ENCODE measurements at places on chromosomes 2 and 18. TPM values are rescaled to one million over a fixed set of nuclear protein-coding genes. Genes with fewer than 3 reads are reported as not detected.

Gene TXNDC2
- 0.28 TPM for total RNA-seq

Gene AOX1
- total RNA-seq = 3.5 TPM

DNA sequence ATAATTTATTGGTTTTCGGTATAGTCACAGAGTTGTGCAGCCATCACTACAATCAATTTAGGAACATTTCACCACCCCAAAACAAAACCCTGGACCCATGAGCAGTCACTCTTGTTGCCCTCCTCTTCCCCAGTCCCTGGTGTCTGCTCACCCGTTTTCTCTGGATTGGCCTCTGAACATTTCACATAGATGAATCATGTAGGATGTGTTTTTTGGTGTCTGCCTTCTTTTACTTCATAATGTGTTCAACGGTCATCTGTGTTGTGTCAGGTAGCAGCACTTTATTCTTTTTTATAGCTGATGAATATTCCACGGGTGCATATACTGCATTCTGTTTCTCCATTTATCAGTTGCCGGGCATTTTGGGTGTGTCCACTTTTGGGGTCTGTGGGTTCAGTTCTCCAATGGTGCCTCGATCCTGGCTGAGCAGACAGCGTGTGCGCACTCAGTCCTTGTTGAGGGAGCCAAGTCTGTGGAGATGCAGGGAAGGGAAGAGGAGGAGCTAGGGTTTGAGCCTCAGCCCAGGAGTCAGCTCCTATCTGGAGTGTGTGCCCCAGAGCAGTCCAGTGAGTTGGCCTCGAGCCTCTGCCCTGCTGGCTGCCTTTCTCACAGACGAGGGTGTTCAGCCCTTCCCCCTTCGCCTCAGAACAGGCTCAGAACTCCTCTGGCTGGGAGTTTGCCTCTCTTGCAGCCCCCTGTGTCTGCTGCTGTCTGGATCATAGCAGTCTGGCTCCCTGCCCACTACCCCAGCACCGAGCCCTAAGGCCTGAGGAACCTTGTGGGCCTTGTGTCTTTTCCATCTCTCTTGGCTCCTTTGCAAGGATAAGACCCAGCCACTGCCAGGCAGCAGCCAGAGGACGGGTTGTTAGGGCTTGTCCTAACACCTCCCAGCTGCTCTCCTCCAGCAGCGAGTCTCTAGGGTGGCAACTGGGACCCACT lies 18.0 kb downstream of the C2orf74 start:
- DNase-seq = no peak
- H3K4me3 ChIP-seq = peak overlapping the region; percentile 82
- no peak overlapping the region for H3K27ac ChIP-seq
- H3K27me3 ChIP-seq = no peaks in the 10 kb centered on the region
- H3K36me3 ChIP-seq = peaks cover 39% of the 10 kb centered on the region

GRCh38 chr2:22517141-22517540 lies 867.8 kb upstream of the KLHL29 start:
- no peak overlapping the region for H3K27ac ChIP-seq
- DNase-seq = no peak
- peaks cover 7% of the 10 kb centered on the region for H3K4me1 ChIP-seq

DNA sequence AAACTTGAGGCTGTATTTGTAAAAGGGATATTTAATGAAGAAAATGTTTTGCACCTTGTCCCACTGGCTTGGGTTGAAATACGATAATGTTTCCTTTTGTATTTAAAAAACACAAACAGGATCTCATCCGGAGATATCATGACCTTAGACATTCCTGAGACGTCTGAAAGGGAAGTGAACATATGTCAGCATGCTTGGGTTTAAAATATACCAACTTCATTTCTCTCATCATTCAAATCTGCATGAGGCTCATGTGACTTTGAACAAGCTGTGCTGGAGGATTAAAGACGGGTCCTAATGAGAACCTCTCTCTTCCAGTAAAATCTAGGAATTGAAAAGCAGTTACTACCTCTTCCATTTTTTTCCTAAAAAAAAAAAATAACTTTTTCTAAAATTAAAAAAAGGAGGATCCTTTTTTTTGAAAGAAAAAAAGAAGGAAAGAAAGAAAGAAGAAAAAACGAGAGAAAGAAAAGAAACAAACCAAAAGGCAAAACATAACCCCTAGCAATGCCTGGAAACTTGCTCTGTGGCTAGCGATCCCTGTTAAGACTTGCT lies 106.8 kb upstream of the ZFP36L2 start:
- H3K4me3 ChIP-seq = no peak overlapping the region
- no peaks in the 10 kb centered on the region for H3K4me1 ChIP-seq

DNA sequence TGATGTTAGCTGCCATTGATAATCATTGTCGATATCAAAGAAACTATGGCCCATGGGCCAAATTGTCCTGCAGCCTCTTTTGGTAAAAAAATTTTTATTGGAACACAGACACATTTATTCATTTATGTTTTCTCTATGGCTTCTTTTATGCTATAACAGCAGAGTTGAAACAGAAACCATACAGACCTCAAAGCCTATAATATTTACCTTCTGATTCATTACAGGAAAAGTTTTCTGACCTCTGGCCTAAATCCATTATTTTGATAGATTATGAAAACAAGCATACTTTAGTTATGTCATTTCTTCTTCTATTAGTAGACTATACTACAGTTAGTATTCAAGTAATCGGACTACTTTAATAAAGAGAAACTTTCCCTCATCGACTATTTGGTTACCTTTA lies 349.7 kb upstream of the GALNT5 start:
- no peaks in the 10 kb centered on the region for H3K27me3 ChIP-seq
- no peak for DNase-seq
- H3K4me3 ChIP-seq = no peak overlapping the region
- H3K36me3 ChIP-seq = no peaks in the 10 kb centered on the region

DNA sequence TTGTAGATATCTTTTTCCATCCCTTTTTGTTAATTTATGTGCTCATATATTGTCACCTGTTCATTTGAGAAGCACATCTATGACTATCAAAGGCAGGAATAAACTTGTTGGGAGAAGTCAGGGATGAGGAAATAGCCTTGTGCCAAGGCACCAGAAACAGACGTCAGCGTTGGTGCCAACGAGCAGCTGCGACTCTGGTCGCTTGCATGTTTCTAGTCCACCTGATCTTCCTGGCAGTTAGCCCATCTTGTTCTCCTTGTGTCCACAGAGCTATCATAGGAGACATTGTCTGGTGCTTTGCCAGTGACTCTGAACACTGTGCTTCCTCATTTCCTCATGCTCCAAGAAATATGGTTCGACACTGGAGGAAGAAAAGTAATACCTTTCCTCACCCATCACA lies 374.4 kb downstream of the PTPRM start:
- H3K36me3 ChIP-seq = peaks cover 1% of the 10 kb centered on the region
- H3K4me1 ChIP-seq = no peaks in the 10 kb centered on the region
- no peak for DNase-seq

DNA sequence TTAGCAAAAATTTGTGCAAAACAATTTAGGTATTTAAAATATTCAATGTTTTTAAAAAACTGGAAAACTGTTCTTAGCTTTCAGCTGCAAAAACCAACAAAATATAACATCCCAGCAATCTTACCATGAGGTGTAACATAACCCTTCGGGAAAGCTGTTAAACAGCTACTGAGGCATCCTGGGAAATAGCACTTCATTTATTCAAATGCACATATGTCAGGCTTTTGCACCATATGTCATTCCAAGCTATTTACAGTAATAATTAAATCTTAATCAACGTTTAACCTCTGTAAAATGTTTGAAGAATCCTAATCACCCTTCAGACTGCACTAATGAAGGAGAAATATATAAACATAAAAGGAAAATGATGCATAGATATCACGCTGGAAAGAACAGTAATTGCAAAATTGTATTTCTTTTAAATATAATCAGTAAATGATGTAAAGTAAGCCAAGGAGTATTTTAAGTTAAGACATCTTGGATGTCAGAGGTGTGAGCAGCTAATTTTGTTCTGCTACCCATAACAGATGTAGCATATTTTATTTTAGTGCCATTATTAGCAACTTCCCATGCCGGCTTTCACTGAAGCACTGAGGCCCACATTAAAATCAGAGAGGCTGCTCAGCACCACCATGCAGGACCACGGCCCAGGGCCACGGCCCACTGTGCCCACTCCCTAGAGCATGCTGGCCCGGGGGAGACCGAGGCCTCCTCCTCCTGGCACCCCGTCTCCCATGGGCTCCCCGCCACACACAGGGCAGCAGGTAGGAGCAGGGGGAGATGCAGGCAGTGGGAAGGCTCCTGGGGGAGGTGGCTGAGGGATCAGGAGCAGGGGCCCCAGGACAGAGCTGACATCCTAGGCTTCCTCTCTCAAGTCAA lies 30.9 kb downstream of the EMX1 start:
- H3K27ac ChIP-seq = no peak overlapping the region
- peaks cover 7% of the 10 kb centered on the region for H3K4me1 ChIP-seq
- no peaks in the 10 kb centered on the region for H3K27me3 ChIP-seq

GRCh38 chr2:161369311-161369710 lies 46.8 kb upstream of the TBR1 start:
- H3K4me1 ChIP-seq = peaks cover 9% of the 10 kb centered on the region
- no peaks in the 10 kb centered on the region for H3K27me3 ChIP-seq
- no peak overlapping the region for H3K4me3 ChIP-seq
- peaks cover 15% of the 10 kb centered on the region for H3K36me3 ChIP-seq

- no peaks in the 10 kb centered on the region for H3K36me3 ChIP-seq
- H3K4me1 ChIP-seq = peaks cover 2% of the 10 kb centered on the region
- peak; percentile 51 for DNase-seq
- no peaks in the 10 kb centered on the region for H3K27me3 ChIP-seq
- H3K4me3 ChIP-seq = no peak overlapping the region
These were observed 36.7 kb downstream of the KIAA2012 start for GRCh38 chr2:202109737-202110184.

- no peak overlapping the region for H3K4me3 ChIP-seq
- H3K27ac ChIP-seq = no peak overlapping the region
- no peaks in the 10 kb centered on the region for H3K4me1 ChIP-seq
These were observed 37.5 kb upstream of the ZNF385B start for GRCh38 chr2:179898873-179899272.

DNA sequence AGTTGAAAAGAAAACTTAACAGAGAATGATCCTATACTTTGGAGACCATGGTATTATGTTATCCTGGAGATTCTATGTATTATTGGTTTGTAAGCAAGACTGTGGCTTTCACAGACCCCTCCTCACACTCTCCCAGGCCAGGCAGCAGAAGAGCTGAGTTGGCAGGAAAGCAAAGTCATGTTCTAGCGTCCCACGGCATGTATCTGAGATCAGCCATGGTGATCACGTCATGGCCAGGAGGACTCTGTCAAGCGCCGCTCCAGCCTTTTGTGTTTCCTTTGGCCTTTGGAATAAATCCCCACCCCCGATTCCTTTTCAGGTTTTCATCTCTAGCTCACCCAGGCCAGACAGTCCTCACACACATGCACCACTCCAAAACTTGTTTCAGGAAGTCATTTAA lies 39.1 kb downstream of the LRRC30 start:
- H3K27ac ChIP-seq = no peak overlapping the region
- DNase-seq = no peak
- no peaks in the 10 kb centered on the region for H3K4me1 ChIP-seq
- no peaks in the 10 kb centered on the region for H3K27me3 ChIP-seq
- H3K4me3 ChIP-seq = no peak overlapping the region

DNA sequence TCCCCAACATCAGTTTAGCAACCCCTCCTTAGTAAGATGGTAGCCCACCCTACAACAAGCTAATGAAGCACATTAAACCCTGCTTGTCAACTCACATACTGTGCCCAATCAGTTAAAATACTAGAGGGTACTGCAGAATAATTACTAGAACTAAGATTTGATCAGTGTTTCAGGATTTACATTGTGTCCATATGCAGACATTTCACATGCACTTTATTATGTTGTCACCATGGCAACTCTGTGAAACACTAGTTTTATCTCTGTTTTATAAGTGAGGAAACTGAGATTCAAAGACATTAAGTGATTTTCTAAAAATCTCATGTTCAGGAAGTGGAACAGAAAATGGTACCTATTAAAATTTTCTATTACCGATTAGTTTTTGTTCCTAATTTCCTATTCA lies 61.7 kb downstream of the CYBRD1 start:
- H3K4me1 ChIP-seq = no peaks in the 10 kb centered on the region
- H3K27ac ChIP-seq = no peak overlapping the region
- H3K36me3 ChIP-seq = no peaks in the 10 kb centered on the region
- no peaks in the 10 kb centered on the region for H3K27me3 ChIP-seq
- no peak overlapping the region for H3K4me3 ChIP-seq

DNA sequence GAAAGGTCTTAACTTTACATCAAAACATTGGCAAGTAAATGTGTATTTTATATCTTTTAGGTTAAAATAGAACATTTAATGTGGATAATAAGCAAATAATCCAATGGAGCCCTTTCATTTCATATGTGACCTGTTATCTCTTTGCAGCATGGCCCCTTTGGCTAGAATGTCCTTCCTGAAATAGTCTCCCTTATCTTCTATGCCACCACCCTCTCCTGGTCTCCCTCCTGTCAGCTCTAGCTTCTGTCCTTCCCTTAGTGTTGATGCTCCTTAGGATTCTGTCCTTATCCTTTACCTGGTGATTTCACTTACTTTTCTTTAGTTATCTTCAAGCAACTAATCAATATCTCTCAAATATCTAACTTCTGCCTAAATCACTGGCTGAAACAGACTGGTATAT lies 87.1 kb upstream of the TFCP2L1 start:
- no peaks in the 10 kb centered on the region for H3K4me1 ChIP-seq
- H3K27me3 ChIP-seq = no peaks in the 10 kb centered on the region
- no peak overlapping the region for H3K4me3 ChIP-seq
- no peak for DNase-seq
- no peak overlapping the region for H3K27ac ChIP-seq

GRCh38 chr2:235706506-235706905 lies 212.7 kb downstream of the AGAP1 start:
- H3K4me3 ChIP-seq = no peak overlapping the region
- H3K36me3 ChIP-seq = no peaks in the 10 kb centered on the region
- peaks cover 8% of the 10 kb centered on the region for H3K4me1 ChIP-seq
